HCEC 1CT (cell line): ENCODE measurements at places on chromosomes 7 and 10.
A peak's percentile ranks its signal among the peaks of the same experiment; 100 is the strongest.

DNA sequence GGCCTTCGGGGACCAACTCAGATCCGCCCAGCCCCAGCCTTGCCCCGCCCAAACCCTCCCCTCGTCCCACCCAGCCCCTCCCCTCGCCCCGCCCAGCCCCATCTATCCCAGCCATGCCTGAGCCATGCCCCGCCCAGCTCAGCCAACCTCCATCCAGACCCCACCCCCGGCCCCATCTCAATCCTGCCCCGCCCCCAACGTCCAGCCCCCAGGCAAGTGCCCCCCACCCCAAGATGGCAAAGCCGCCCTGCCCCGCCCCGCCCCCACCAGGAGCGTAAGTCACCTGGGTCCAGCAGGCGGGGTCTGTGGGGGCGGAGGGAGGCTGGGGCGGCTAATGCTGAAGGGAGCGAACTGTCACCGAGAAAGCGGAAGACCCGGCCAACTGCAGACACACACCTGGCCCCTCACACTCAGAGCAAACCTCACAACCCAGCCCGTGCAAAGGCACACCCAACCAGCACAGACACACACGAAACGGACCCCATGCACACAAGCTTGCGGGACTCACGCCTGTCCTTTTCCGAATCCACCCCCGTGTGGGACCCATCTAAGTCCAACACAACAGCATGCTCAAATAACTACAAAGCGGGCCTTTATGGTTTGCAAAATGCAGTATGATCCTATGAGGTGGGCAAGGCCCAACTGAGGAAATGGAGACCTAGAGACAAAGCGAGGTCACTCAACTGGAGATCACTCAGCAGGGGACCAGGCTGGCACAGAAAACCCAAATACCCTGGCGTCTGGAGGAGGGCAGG lies 11.5 kb upstream of the OGA start:
- DNase-seq, result no peak

GRCh38 chr10:12791728-12792127 lies 209.8 kb downstream of the CCDC3 start:
- DNase-seq, result no peak

- no peak for DNase-seq
Measured at GRCh38 chr10:69403066-69403465, 13.7 kb downstream of the TACR2 start.

- no peak for DNase-seq
Measured at GRCh38 chr7:50665403-50666123, 100.4 kb upstream of the DDC start.

DNA sequence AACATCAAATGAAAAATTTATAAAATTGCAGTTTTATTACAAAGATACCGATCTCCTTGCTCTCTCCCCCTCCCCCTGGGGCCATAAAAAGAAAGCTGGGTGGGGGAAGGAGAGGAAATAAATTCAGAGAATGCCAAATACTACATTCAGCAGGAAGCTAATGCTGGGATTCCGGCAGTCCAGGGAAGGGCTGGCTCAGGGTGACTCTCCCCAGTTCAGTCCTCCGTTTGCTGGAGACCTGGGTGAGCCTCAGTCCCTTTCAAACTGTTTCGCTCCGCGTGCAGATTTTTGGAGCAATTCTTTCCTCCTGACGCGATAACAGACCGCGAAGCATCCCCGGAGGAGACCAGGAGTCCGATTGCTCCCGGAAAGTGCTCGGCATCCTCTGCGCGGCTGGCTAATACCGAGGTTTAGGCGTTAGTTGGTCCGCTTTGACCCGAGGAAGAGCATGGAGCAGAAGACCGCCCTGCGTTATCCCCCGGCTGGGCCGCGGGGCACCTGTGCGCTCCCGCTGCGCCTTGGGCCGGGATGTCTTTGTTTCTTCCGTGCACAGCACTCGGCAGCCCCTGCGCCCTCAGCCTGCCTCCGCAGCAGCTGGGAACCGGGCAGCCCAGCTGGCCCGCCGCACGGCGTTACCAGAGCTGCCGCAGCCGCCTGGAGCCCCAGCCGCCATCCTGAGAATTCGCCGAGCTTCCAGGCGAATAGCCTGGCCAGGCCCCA lies 3.9 kb upstream of the HOXA2 start:
- DNase-seq, result peak; percentile 59

DNA sequence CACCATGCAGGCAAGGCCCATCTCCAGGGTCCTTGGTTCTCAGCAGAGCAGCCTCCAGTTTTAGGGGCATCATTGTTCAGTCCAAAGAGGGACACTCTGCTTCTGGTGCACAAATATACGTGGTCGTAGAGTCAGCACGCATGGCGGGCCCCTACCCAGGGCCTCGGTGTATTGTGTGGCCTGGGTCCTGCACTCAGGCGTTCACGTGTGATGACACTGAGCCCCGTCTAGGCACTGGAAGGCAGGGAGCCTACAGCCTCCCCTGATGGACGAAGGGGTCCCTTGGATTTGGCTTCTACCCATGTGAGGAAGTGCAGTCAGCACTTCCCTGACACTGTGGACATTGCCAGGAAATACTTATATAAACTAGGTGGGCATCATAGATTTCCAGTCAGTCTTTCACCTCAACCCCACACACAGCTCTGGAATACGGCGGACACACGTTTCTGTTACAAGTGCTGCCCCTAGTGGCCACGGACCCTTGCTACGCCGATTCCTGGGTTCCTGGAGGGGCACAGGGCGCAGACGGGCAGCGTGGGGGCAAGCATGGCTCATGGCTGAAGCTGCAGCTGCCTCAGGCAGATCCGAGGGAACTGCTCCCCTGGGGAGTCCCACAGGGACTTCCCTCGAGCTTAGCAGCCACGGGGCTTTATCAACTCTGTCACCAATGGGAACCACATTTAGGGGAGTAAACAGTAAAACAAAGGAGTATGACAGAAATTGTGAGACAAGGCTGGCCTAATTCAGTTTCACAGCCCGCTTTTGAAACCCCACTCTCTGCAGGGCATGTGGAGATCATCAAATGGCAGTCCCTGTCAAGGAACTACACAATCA lies 25.4 kb downstream of the AIFM2 start:
- no peak for DNase-seq

- no peak for DNase-seq
Measured at GRCh38 chr7:27377988-27378387, 135.4 kb downstream of the EVX1 start.

- DNase-seq, result no peak
Measured at GRCh38 chr10:36802490-36803153, 322.8 kb upstream of the ANKRD30A start.

DNA sequence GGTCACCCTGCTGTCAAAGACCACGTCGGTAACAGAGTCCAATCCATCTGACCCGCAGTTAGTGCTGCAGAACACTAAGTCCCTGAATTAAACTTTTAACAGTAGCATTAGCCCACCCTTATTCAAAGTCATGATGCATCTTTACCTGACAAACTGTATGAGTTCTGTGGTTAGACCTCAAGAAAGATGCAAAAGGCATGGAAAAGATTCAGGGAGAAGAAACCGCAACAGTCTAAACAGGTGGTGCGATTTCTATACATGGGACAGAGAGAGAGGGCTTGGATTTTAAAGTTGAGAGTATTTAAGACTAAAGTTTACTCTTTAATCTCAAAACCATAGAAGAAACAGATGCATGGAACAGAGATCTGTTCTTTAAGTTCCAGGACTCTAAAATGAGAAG lies 103.3 kb upstream of the NFE2L3 start:
- DNase-seq, result no peak

DNA sequence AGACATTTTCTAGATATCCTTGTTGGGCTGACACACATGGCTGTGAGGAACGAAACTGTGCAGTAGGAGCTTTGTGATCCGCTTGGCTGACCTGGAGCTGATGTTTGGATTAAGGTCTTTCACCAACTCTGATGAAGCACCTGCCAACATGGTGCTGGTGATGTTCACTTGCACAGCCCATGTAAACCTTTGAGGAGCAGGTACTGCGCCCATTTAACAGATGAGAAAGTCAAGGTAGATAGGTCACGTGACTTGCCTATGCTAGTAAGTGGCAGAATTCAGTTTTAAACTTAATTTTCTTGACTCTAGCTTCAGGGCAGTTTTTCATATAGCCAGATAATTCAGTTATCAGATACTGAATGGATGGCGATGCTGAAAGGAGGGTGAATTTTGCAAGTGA lies 351.9 kb downstream of the RPS24 start:
- DNase-seq, result no peak

- DNase-seq, result no peak
Measured at GRCh38 chr7:15476531-15476918, 85.3 kb downstream of the AGMO start.

- peak; percentile 28 for DNase-seq
Measured at GRCh38 chr7:27723085-27723484, 16.9 kb upstream of the TAX1BP1 start.

- DNase-seq, result no peak
Measured at GRCh38 chr10:2703953-2704352, 363.4 kb upstream of the PFKP start.

- no peak for DNase-seq
Measured at GRCh38 chr7:89605362-89605761, 548.9 kb upstream of the STEAP1 start.

DNA sequence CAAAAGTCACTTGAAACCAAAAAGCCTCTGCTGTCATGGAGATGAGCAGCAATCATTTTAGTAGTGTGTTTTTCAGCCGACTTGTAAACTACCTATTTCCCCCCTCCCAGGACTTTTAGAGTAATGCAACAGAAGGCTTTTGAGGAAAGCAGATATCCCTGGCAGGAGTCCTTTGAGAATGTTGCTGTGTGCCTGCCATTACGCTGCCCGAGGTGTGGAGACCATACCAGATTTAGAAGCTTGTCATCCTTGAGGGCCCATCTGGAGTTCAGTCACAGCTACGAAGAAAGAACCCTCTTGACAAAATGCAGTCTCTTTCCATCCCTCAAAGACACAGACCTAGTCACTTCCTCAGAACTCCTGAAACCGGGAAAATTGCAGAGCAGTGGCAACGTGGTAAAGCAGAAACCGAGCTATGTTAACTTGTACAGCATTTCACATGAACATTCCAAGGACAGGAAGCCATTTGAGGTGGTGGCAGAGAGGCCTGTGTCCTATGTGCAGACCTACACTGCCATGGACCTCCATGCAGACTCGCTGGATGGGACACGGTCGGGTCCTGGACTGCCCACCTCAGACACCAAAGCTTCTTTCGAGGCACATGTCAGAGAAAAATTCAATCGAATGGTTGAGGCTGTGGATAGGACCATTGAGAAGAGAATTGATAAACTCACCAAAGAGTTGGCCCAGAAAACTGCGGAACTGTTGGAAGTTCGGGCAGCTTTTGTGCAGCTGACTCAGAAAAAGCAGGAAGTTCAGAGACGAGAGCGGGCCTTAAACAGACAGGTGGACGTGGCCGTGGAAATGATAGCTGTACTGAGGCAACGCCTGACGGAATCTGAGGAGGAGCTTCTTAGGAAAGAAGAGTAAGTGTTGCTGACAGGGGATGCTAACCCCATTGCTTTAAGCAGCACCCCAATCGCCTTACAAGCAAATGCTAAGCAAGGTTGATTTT lies 2.2 kb downstream of the ZNF365 start:
- DNase-seq, result no peak

GRCh38 chr7:55063061-55063460 lies 44.2 kb downstream of the EGFR start:
- no peak for DNase-seq
